NCI-H748 treated with DMSO at 0.1 percent for 48 hours (cell line): ENCODE measurements at places on chromosomes 12 and 14.

- no peak for DNase-seq
These were observed 9.8 kb downstream of the FRMD6 start for GRCh38 chr14:51661504-51661903.

- DNase-seq = no peak
These were observed 115.2 kb upstream of the ARHGAP5 start for GRCh38 chr14:31961896-31962295.

DNA sequence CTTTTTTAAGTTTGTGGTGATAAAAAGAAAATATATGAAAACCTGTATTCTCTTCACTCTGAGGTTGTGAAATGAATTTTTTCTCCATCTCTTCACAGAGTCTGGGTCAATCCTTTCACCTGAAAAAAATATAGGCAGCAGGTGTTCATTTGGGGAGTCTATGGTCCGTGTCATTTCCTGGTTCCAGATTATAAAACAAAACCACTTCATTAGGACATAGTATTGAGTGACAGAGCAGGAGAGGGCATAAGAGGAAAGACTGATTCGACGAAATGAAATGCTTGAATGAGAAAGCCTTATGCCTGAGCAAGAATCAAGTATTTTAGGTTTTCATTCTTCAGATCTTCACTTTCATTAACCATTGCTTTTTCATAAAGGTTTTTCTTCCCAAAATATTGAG, 51.8 kb upstream of the NUAK1 start:
- DNase-seq = no peak

DNA sequence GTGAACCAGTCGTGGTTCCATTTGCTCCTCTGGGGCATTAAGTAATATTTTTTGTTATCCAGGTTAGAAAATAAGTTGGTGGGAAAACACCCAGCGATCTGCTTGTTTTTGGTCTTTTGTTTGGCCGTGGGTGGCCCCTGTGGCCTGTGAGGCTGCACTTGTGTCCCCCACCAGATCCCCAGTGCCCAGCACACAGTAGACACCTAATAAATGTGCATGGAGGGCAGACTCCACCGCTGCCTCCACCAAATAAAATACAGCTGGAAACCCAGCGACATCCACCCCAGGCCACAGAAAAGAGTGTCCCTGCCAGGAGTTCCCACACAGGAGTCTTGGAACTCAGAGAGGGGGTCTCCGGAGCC, 8.3 kb upstream of the PPP1R13B start:
- DNase-seq = no peak

DNA sequence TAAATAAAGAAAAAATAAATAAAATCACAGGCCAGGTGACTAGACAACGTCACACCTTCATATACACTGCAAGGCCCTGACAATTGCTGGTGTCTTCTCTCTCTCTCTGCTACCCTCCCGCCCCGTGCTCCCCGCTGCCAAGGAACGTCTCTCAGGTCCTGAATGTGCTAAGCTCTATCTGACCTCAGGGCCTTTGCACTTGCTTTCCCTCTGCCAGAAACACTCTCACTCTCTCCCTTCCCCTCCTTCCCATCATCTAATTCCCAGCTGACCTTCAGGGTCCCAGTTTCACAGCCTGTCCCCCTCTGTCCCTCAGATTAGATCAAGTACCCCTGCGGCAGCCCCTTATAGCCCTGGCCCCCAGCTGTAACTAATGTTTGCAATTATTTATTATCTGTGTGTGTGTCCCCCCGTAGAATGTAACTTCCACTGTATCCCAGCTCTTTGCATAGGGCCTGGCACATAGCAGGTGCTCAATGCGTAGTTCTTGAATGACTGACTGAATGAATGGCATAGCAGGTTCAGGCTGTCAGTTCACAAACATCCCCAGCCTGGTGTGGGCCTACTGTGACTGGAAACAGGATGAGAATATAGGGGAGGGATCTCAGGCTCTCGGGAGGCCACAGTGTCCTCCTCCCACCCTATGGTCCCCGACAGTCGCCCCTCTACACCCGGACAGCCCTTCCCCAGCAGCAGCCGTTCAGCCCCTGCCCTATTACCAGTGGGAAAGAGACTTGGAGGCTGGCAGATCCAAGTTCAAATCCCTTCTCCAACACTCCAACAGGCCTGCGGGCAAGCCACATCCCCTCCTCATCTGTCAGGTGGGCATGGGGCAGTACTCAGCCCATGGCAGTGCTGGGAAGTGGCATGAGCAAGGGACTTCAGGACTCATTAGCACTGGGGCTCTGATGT, 6.6 kb downstream of the BEGAIN start:
- DNase-seq = no peak

- no peak for DNase-seq
These were observed 40.9 kb downstream of the FRMD6 start for GRCh38 chr14:51692646-51693045.

DNA sequence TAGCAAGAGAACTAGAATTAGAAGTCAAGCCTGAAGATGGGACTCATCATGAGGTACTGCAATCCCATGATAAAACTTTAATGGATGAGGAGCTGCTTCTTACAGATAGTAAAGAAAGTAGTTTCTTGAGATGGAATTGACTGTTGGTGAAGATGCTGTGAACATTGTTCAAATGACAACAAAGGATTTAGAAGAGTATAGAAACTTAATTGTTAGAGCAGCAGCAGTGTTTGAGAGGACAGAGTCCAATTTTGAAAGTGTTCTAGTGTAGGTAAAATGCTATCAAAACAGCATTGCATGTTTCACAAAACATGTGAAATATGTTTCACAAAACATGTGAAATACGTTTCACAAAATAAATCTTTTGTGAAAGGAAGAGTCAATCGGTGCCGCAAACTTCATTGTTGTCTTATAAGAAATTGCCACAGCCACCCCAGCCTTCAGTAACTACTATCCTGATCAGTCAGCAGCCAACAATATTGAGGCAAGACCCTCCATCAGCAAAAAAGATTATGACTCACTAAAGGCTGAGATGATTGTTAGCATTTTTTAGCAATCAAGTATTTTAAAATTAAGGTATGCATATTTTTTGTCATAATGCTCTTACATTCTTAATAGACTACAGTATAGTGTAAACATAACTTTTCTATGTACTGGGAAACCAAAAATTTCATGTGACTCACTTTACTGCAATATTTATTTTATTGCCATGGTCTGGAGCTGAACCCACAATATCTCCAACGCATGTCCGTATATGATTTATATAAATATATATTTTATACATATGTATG, 173.4 kb upstream of the BMP4 start:
- no peak for DNase-seq

GRCh38 chr12:109892748-109893147, 7.3 kb upstream of the TCHP start:
- DNase-seq = no peak

- no peak for DNase-seq
These were observed 498.0 kb downstream of the FLRT2 start for GRCh38 chr14:86027990-86028389.

GRCh38 chr12:25797386-25797785, 161.1 kb upstream of the RASSF8 start:
- DNase-seq = no peak

DNA sequence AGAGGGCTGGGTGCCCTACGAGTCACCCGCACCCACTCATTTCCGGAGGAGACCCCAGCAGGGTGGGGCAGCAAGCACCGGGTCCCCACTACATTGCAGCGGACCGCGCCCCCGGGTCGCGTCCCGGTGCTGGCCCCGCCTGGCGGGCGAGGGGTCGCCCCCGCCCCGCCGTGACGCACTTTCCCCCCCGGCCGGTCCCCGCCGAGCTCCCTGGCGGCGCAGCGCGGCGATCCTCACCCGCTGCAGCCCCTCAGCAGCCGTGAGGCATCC, 106.1 kb downstream of the PRICKLE1 start:
- peak; percentile 22 for DNase-seq
